ENCODE measurements at places on chromosomes 7 and 10. TPM values are rescaled to one million over a fixed set of nuclear protein-coding genes. Genes with fewer than 3 reads are reported as not detected.

The RSU1 gene
- total RNA-seq: 70.6 TPM

The ITGB8 gene
- 12.3 TPM for total RNA-seq

The PALD1 gene
- 0.07 TPM for total RNA-seq

The DPYSL4 gene
- 0.75 TPM for total RNA-seq

The SEMA3C gene
- total RNA-seq: 99.5 TPM

The ALOX5 gene
- not detected for total RNA-seq

The NPY4R2 gene
- not detected for total RNA-seq

The CLDN4 gene
- 8.1 TPM for total RNA-seq

The CCDC136 gene
- total RNA-seq: 2.4 TPM

The HMX3 gene
- total RNA-seq: not detected

The RNF133 gene
- not detected for total RNA-seq

GRCh38 chr7:18903695-18904094 lies 213.7 kb downstream of the TWIST1 start:
- no peak for DNase-seq

DNA sequence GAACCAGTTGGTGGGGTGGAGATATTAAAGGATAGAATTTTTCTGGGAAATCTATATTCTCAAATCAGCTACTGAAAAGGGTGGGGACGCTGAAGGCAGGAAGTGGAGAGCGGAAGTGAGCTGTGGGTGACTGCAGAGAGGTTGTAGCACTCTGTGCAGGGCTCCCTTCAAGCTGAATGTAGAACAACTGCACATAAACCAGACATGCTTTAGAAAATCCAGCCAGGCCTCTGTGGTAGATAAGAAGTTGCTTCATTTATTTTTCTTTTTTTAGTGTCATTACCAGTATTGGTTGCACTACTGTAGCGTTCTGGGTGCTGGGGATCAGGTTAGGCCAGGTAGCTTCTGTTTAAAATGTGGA lies 127.8 kb downstream of the CELF2 start:
- DNase-seq: no peak

DNA sequence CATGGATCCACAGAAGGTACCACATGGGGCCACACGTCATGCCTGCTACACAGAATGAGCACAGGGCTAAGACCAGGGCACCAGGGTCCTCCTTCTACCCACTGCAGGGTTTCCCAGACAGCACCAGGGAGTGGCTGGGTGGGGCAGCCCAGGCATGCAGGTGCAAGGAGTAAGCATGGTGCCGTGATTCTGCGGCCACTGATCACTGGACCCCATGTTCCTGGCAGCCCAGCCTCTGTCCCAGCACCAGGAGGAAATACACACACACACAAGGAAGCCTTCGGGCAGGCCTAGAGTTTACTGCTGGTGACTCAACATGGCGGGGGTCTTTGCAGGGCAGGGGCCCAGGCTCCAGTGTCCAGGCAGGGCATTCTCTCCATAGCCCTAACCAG lies 13.9 kb downstream of the ATP6V1F start:
- no peak for DNase-seq

GRCh38 chr10:110042891-110043290 lies 35.1 kb downstream of the ADD3 start:
- DNase-seq: no peak

- no peak for DNase-seq
Measured at GRCh38 chr10:71372882-71373495, 23.7 kb upstream of the CDH23 start.

DNA sequence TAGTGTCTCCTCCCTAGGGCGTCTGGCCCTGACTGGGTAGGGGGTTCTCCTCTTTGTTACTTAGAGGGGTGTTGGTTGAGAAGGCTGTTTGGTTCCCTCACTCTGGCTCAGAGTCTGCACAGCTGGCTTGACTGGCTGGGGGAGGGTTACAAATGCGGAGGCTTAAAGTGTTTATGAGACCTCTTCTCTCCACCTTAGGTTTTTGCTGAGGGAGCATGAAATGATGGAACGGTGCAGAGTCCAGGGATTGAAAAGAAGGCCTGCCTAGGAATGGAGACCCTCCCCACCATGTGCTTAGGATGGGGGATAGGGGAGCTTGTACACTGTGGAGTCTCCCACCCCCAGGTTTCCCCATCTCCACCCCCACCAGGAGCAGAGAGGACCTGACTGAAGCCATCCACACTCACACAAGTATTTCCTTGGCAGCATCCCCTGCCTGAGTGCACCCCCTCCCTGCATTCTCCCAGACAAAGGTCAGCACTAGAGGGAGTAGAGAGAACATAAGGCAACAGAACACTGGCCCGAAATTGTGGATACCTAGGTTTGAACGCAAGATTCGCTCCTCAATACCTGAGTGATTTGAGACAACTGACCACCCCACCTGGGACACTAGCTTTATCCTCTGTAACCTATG lies 1.7 kb upstream of the LDB1 start:
- DNase-seq: no peak

GRCh38 chr10:6239213-6239991 lies 36.7 kb downstream of the PFKFB3 start:
- peak; percentile 95 for DNase-seq

- peak; percentile 25 for DNase-seq
Measured at GRCh38 chr10:22605168-22605567, 109.2 kb downstream of the PIP4K2A start.

GRCh38 chr7:25117226-25118047 lies 7.6 kb downstream of the CYCS start:
- DNase-seq: no peak

- no peak for DNase-seq
Measured at GRCh38 chr10:100186253-100187212, 704 bp upstream of the ERLIN1 start.

DNA sequence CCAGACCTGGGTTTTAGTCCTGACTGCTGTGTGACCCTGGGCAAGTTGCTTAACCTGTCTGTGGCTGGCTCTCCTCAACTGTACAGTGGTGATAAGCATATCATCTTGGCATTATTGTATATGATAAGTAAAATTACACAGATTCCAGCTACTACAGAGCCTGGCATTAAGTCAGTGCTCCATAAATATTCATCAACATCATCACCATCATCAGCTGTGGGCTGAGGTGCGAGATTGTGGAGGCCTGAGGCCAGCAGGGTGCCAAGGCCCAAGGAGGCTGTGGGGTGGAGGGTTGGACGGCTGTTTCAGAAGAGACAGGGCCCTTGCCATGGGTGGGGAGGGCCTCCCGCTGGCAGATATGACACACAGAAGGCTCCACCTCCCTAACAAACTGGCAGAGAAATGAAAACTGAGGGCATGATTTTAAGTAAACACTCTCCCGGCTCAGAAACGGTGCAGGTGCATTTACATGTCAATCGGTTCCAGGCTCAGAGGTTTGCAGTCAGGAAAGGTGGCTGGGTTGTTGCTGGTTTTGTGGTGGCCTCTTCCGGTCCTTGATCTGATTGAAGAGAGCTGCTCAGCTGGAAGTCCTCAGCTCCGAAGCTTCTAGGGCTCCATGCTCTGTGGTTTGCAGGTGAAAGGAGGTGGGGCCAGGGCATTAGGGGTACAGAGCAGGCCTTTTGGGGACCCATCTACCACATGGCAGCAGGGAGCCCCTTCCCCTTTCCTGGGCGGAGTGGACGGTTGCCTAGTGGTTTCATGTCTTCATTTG lies 10.2 kb downstream of the CRYGN start:
- no peak for DNase-seq

DNA sequence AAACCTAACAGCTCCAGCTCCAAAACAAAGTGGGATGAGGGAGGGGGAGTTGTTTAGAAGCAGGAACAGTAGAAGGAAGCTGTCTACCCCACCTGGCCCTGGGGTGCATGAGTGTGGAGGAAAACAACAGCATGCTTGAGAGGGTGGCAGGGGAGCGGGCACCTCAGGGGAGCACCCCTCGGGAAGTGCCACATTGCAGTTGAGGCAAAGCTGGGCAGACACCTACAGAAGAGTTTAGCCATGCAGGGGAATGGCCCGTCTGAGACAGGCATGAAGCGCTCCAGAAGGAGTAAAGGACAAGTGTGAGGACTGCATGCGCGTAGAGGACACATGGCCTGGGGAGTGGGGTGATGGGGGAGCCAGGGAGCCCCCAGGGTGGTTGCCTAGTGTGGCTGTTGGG lies 18.1 kb downstream of the CHAT start:
- no peak for DNase-seq

DNA sequence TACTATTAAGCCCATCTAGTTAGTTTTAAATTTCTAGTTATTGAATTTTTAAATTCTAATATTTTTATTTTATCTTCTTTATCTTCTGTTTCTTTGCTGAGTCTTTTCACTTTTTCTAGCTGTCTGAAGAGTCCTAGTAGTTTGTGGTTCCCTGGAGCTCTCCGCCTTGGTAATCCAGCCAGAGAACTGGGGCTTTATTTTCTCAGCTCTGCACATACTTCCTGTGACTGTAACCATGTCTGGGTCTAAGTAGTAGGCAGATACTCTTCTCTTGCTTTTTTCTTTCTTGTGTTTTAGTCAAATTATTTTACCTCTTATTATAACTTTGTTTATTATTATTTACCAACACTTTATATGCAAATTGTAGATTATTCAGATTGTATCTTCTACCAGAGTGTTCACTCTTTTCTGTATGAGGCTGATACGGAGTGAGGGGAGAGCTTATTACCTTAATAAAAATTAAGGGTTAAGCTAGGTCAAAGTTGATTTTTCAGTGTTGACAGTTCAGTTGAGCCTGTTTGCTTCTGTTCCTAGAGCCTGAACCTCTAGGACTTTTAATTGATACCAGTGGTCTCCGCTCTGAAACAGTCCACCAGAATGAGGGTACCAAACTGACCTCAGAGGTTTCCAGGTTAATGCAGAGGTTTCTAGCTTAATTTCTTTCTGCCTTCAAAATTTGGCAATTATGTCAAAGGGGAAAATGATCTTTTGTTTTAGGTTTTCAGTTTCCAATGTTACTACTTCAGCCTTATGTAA lies 155.4 kb downstream of the ADK start:
- no peak for DNase-seq

DNA sequence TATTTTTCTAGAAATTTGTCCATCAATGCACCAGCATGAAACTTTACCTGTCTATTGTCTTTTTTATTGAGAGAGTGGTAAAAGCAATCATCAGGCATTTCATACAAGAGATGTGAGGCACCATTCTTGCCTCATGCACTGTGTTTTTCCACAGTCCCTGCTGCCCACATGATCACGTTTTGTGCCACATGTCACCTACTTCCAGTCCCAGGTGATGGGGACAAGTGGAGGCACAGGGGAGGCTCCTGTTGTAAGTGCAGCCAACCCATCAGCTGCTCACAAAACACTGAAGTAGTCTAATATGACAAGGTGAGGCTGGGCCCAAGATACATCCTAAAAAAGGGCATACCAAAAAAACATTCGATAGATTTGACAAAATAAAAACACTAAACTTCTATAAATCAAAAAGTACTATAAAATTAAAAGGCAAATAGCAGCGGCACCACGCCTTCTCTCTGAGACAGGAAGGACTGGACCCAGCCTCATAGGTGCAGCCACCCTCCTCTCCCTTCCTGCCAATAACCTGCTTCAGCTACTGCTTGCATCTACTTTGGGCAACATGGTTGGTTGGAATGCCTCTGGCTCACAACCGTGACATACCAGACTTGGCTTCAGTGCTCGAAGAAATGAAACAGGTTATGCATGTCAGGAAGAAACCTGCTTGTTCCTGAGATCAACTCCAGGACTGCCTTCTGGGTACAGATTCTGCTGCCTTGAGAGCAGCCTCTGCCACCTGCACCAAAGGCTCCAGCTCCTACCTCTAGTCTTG lies 2.3 kb downstream of the ZC3HAV1L start:
- DNase-seq: peak; percentile 30

GRCh38 chr7:23654508-23654907 lies 25.5 kb upstream of the FAM221A start:
- DNase-seq: no peak

GRCh38 chr10:48983648-48984351 lies 44.2 kb upstream of the LRRC18 start:
- no peak for DNase-seq

GRCh38 chr7:149714910-149715471 lies 58.4 kb downstream of the ZNF467 start:
- peak; percentile 34 for DNase-seq

DNA sequence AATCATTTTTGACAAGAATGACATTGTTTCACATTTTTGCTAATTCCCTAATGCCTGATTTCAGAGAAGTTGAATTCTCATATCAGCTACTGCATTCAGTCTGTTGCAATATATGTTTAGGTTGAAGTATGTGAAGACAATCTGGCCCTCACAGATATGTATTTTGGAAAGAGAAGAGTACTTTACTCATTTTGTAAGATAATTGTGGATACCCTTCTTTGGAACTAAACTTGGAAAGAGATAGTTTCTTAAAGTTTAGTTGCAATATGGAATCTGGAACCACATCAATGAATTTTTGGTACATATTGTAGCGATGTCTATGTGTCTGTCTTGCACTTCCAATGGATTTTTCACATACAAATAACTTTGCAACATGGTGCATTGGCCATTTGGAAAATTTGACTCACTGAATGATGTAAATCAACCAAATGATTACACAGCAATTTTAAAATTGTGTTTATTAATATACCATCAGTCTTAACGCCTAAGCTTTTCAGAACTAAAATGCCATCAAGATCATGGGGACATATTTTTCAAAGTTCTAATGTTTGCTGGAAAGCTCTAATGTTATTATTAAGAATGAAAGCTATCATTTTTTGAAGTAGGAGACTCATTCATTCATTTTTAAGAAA lies 39.3 kb upstream of the TMEM26 start:
- no peak for DNase-seq

DNA sequence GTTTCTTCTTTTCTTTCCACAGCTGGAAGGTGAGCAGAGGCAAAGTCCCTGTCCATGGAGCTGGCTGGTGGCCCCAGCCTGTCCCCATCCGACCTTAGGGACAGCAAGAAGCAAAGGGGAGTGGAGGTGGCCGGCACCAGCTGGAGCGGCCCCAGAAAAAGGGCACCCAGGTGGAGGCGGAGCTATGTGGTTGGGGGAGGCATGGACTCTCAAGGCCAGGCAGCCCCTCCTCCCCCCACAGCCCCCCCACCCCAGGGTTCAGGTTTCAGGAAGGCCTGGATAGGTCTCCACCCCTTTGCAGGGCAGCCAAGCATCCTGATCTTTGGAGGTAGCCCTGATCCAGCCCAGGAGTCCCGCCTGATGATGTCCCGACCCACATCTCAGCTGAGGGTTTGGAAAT lies at the start of gene SSC4D:
SSC4D (minus strand) TSS at position 161 of the 400 bp plus-strand sequence. CDS start 5,258 bp downstream, outside the sequence.
- no peak for DNase-seq

- DNase-seq: no peak
Measured at GRCh38 chr7:45363669-45364068, 206.1 kb downstream of the RAMP3 start.

GRCh38 chr10:106175760-106176377 lies 988.6 kb downstream of the SORCS1 start:
- peak; percentile 11 for DNase-seq

DNA sequence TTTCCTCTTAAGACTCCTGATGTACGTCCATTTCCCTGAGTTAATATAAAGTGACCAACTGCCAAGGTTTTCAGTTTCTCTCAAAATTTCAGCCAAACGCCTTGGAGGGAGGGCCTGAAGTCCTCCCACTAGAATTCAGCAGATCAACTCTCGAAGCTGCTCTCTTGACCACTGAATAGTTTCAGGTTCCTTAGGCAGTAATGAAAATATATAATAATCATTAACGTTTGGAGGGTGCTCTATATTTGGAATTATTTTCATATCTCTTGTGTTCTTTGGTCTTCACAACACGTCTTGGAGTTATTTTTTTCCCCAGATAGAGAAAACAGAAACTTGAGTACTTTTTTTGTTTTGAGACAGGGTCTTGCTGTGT lies 123.6 kb upstream of the SFMBT2 start:
- no peak for DNase-seq

Measured in foreskin keratinocyte (primary cell).